ENCODE measurements at places on chromosomes 2 and 18.

GRCh38 chr18:62450175-62450545 lies 72.7 kb upstream of the ZCCHC2 start:
- no peak for DNase-seq

- peak; percentile 9 for DNase-seq
Observed at GRCh38 chr2:6181926-6182325, 489.7 kb downstream of the SOX11 start.

- DNase-seq = peak; percentile 1
Observed at GRCh38 chr2:133748007-133748700, 179.9 kb upstream of the NCKAP5 start.

GRCh38 chr2:112832841-112833638 lies 3.5 kb downstream of the IL1B start:
- DNase-seq = no peak

GRCh38 chr2:33051586-33052360 lies 105.0 kb downstream of the LTBP1 start:
- DNase-seq = peak; percentile 71

DNA sequence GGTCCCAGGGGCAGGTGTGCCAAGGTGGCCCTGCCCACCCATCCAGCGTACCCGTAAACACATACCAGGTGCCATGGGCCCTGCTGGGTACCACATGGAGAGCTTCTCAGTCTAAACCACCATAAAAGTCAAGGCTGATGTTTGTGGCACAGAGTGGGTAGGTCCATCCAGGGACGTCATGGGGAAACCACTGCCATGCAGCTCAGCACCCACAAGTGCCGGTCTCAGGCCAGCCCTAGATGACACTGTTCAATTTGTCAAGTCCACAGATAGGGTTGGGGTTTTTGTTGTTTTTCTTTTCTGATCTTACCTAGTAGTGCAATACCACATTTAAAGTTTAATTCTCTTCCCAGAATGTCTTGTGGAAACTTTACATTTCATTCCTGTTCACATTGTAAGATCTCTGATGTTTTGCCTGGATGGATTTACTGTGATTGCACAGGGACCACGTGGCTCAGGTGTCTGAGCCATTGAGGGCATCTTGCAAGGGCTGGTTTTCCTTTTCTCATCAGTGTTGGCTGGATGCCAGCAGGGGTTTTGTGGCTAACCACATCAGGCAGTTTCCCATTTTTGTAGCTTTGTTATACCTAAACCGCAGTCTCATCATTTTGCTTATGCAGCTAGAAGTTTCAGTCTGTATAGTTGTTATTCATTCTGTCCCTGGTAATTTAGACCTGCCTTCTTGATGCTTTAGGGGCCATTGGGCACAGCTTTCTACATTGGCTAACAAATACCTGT lies 64.7 kb downstream of the STK25 start:
- DNase-seq = peak; percentile 8

- no peak for DNase-seq
Observed at GRCh38 chr2:211333377-211333776, 777.0 kb downstream of the CPS1 start.

DNA sequence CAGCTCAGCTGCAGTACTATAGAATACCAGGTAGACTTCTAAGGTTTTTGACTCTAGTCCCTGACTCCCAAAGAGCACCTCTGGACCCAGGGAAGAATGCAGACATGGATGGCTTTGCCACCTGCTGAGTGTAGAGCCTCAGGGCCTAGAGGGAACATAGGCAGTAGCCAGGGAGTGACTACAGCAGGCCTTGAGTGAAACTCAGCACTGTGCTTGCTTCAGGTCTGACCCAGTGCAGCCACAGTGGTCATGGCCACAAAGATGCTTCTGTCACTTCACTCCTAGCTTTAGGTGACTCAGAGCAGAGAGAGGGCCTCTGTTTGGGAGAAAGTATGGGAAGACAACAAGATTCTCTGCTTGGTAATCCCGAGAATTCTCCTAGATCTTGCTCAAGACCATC lies 162.2 kb upstream of the ITGA4 start:
- DNase-seq = no peak

GRCh38 chr2:45654250-45654649 lies 2.8 kb downstream of the PRKCE start:
- DNase-seq = no peak

DNA sequence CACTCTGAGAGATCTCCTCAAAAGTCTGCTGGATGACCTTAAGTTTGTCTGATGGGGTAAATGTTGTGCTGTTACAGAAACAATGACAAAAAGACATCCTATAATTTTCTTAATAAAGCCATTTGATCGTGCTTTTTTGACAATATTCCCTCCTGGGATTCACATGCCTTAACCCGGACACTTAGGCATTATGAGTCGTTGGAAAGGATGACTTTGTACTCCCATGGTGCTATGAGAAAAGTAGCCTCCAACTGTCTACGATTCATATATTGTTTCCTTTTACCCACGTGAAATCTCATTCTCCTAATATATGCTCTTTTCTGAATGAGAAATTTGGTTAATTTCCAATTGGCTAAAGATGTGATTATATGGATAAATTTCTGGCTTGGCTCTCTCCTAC lies 6.1 kb upstream of the MPP4 start:
- DNase-seq = no peak

DNA sequence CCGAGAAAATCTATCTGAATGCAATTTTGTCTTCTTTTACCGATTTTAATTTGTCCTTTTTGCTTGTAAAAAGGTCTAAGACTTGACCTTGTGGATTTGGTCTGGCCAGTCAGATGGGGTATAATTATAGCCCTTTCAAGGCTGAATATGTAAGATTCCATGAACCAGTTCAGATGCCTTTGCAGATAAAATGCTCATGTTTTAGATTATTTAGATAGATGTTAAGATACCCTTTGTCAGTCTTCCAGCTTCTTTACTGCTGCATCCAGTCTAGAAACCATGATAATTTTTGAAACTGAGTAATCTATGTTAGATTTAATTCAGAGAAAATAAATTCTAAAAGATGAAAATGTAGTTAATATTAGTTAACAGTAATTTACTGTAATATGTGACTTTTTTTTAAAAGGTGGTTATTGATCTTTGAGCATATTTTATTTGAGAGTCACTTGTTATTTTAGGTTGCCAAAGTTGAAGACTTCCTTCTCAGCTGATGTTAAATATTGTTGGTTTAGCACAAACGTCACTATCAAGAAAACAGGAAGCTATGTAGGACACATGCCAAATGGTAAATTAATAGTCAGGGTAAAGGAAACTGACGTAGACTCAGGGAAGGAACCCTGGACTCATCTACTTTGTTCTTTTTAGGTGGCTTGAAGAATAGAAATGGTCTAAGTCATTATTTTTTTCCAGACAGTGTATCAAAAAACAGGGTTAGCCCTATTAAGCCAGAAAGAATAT lies 29.8 kb downstream of the BABAM2 start:
- DNase-seq = no peak

DNA sequence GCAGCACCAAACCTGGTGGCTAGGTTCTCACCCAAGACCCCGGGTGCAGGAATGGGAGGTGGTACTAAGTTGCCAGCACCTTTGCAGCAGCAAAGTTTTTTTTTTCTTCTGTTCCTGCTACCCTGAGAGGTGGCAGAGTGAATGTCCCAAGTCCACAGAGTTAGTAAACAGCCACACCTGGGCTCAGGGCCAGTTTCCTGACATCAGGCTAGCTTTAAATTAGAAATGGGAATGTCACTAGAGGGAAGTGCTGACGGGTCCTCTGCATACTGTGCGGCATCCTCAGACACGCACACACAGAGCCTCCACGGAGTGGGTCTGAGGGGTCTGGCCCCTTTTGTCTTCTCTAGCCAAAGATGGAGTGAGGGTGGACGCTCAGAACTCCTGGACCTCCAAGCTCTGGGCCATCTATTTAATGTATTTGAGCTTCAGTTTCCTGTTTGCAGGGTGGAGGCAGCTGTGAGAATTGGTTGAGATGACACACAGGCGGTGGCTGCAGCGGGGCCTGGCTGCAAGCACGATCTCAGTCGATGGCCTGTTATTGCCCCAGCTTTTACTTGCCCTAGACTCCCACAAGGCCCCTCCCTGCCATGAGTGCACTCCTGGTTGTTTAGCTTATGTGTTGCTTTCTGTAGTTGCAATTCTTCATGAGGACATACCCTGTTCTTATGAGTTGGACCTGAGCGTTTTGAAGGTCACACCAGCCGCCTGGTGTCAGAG lies 751.4 kb upstream of the HS6ST1 start:
- DNase-seq = no peak

DNA sequence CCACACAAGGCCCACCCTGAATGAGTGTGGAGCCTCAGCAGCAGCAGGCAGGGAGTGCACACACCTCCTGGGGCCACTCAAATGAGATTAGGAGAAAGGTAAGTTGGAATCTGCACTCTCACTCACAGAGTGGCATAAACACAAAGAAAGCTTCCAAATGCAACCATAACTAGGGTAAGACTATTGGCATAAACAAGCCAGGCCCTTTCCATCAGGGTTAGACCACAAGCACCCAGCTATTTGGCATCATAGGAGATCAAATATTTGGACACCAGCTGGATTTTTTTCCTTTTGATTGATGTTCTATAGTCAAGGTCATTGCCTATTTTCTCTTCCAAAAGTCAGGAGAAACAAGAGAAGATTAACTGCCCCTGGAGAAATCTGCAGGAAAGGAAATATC lies 471.5 kb downstream of the TXNL1 start:
- DNase-seq = no peak

DNA sequence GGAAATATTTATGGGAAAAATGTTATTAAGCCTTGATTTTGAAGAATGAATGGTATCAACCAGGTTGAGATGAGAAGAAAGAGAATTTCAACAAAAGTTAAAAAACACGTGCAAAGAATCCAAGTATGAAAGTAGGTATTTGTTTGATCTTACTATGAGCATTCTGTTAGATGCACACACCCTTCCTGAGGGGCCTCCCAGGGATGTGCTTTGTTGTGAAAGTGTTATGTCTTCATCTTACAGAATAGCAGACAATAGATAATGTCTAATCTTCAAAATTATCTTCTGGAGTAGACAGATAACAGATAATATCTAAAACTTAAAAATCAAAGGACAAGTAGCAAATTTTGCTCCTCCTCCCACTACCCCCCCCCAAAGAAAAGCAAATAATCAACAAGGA lies 155.2 kb upstream of the COL3A1 start:
- DNase-seq = no peak

DNA sequence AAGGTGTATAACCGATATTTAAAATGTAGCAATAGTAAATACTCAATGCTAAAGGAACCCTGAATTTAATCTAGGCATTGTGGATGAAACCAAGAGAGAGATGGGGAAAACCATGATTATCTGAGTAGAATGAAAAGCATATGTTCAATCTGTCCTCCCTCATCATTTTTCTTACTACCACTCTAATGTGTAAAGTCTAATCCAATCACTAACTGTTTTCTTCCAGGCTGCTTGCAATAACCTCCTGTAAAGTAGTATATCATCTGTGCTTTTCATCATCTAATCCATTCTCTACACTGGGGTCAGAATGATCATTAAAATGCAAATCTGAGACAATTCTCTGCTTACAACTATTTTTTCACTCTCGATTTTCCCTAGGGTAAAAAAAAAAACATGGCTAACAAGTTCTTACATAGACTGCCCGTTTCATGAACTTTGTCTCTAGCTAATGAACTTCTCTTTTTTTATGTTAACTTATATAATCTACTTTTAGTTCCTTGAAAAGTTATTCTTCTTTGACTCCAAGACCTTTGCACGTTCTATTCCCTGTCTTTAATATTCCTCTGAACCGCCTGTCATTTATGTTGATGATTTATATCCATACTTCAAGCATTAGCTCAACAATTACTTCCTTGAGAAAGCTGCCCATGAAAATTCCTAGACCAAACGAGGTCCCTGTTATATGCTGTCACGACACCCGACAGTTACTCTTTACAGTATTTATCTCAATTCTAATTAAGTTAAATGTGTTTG lies 94.7 kb upstream of the SLC8A1 start:
- no peak for DNase-seq

GRCh38 chr2:234133004-234133403 lies 82.5 kb downstream of the SPP2 start:
- DNase-seq = peak; percentile 19

GRCh38 chr18:42654556-42654955 lies 460.9 kb downstream of the RIT2 start:
- DNase-seq = no peak

DNA sequence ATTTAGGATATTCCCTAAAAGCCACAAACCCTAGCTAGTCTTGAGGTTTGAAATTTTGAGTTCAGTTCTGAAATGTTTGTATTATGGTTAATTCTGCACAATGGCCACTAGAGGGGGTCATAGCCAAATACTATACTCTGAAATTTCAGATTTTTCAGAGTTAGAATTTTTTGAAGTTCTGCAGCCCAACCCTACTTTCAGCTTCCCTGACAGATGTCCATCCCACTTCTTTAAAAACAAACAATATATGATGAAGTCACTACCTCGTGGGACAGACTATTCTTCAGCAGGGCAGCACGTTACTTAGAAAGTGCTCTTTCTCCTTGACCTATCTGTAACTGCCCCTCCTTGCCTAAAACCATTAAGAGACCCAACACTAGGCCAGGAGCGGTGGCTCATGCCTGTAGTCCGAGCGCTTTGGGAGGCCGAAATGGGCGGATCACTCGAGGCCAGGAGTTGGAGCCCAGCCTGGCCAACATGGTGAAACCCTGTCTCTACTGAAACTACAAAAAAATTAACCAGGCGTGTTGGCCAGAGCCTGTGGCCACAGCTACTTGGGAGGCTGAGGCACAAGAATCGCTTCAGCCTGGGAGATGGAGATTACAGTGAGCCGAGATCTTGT lies 48.2 kb upstream of the PAPOLG start:
- peak; percentile 85 for DNase-seq

- DNase-seq = peak; percentile 43
Observed at GRCh38 chr2:174593574-174594203, 3.9 kb downstream of the WIPF1 start.

DNA sequence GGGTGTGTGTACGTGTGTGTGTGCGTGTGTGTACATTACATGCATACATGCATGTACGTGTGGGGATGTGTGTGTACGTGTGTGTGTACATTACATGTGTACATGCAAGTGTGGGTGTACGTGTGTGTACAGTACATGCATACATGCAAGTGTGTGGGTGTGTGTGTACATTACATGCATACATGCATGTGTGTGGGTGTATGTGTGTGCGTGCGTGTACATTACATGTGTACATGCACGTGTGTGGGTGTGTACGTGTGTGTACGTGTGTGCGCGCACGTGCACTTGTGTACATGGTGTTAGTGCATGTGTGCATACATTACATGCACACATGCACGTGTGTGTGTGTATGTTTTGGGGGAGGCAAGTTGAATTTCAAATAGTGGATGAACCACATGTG lies 300.6 kb downstream of the CELF4 start:
- DNase-seq = no peak

DNA sequence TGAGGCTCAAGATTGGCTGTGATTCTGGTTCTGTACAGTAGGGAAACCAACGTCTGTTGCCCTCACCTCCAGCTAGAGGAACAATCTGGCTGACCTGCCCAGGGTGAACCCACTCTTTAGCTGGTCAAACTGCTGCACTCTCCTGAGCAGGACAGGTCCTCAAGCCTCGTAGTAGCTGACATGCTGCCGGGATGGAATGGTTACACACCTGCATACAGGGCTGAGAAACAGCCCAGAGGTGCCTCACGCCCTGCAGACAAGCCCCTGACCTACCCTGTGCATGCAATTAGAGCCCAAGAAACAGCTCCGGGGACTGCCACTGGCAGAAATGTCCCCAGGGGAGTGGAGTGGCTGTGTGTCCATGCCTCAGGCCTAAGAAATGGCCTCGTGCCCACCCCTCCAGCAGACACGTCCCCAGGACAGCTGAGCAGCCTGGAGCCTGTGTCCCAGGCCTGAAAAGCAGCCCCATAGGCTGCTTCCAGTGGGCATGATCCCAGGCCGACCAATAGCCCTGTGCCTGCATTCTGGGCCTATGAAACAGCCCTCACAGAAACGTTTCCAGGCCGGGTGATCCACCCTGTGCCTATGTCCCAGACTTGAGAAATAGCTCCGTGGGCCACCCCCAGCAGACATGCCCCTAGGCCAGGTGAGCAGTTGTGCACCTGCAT lies 25.4 kb downstream of the BOLL start:
- DNase-seq = no peak

All from adipocyte (in vitro differentiated cells).